ENCODE measurements at places on chromosomes 7 and 10.

DNA sequence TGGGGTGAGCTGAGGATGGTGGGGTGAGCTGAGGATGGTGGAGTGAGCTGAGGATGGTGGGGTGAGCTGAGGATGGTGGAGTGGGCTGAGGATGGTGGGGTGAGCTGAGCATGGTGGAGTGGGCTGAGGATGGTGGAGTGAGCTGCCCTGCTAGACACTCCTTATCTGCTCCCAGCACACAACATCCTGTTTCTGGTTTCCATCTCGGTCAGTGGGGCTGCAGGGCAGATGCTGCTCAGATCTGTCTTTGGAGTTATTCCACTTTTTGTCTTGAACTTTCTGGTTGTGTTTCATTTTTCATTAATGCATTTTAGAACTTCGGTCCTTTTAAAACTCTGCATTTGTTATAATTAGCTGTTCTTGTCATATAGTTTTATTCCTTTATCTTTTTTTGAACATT is 67.9 kb upstream of the ANTXRL start:
- DNase-seq, result no peak

GRCh38 chr7:3162289-3162688 is 118.6 kb upstream of the CARD11 start:
- DNase-seq, result no peak

- DNase-seq, result no peak
Measured at GRCh38 chr7:27939893-27940292, 199.9 kb downstream of the TAX1BP1 start.

DNA sequence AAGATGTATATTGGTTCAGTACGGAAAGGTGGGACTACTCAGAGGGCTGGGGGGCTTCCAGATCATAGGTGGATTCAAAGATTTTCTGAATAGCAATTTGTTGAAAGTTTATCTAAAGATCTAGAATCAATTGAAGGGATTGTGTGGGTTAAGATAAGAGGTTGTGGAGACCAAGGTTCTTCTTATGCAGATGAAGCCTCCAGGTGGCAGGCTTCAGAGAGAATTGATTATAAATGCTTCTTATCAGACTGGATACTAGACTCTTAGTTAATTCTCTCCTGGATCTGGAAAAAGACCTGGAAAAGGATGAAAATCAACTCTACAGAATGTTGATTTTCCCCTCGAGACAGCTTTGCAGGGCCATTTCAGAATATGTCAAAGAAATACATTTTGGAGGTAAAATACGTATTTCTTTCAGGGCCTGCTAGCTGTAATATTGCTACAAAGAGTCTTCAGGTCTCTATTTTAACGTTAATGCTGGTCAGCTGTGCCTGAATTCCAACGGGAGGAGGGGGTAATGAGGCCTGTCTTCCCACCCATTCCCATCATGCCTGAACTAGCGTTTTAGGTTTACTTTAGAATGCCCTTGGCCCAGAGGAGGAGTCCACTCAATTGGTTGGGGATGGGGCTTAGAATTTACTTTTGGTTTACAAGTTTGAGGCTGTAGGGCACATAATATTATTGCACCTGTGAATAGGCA is 12.8 kb upstream of the GPR15LG start:
- DNase-seq, result no peak

- DNase-seq, result no peak
Measured at GRCh38 chr7:56218510-56218909, 102.3 kb upstream of the NUPR2 start.

- DNase-seq, result no peak
Measured at GRCh38 chr10:89301232-89301631, 614 bp upstream of the IFIT2 start.

DNA sequence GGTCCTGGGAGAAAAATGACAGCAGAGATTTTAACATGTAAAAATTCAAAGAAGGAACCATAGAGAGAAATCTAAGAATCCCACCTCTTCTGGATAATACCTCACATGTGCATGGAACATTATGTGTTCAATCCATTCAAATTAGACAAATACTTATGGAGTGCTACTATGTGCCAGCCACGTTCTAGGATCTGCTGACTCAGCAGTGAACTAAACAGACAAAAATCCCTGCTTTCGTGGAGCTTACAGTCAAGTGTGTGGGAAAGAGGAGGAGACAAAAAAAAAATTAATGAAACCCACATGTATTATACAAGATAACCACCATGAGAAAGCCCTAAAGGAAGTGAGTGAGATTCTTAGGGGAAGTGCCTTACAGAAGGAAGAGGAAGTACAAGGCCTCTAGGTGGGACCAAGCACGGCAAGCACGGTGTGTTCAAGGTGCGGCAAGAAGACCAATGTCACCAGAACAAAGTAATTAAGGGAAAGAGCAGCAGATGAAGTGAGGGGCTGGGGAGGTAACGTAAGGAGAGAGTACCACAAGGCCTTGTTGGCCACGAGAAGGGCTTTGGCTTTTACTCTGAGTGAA is 71.0 kb downstream of the SLC25A13 start:
- no peak for DNase-seq

DNA sequence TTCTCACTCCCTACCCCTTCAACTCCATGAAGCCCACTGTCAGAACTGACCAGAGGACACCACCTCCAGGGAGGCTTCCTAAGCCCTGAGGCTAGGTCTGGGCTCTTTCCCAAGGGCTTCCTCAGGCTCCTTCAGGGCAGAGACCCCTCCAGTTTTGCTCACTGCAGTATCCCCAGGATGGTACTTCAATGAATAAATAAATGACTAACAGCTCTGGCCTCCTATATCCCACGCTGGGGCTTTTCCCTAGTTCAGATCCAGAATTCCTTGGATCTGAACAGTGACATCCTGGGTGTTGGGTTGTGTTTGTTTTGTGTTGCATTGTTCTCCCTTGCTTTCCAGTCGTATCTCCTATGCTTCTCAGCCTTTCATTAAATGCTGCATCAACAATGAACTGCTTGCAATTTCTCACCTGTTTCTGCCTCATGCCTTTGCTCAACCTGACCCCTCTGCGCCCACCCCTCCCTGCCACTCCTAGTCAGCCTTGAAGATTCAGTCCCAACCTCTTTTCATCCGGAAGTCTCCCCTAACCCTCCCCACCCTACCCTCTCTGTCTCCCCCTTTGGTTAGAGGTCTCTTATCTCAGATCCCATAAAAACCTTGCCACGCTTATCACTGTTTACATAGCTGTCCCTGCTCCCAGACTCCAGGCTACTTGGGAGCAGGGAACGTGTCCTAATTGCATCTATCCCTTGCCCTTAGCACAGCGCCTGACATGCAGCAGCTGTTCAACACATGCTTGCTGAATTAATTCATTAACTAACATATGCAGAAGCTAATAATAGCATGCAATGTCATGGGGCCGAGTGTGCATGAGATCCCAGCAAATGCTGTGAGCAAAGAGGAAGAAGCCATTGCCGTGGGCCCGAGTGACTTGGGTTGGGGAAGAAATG is 41.7 kb downstream of the PPP1R3C start:
- no peak for DNase-seq

DNA sequence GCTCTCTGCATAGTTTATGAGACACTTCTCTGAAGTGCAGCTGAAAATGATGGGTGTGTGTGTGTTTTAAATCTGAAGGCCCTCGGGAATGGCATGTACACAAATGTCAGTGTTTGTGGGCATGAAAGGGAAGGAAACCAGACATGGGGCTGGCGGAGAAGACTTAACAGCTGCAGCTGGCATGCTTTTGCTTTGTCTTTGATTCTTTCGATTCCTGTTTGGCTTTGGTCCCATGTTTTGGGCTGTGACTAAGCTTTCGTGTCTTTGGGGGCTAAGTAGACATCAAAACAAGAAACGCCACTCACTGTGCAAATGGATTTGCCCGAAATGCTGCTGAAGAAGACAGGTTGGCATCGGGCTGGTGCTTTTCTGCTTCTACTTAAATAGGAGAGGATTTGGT is 179.3 kb downstream of the PFKFB3 start:
- no peak for DNase-seq

- DNase-seq, result no peak
Measured at GRCh38 chr7:144437370-144438191, 34.1 kb upstream of the NOBOX start.

DNA sequence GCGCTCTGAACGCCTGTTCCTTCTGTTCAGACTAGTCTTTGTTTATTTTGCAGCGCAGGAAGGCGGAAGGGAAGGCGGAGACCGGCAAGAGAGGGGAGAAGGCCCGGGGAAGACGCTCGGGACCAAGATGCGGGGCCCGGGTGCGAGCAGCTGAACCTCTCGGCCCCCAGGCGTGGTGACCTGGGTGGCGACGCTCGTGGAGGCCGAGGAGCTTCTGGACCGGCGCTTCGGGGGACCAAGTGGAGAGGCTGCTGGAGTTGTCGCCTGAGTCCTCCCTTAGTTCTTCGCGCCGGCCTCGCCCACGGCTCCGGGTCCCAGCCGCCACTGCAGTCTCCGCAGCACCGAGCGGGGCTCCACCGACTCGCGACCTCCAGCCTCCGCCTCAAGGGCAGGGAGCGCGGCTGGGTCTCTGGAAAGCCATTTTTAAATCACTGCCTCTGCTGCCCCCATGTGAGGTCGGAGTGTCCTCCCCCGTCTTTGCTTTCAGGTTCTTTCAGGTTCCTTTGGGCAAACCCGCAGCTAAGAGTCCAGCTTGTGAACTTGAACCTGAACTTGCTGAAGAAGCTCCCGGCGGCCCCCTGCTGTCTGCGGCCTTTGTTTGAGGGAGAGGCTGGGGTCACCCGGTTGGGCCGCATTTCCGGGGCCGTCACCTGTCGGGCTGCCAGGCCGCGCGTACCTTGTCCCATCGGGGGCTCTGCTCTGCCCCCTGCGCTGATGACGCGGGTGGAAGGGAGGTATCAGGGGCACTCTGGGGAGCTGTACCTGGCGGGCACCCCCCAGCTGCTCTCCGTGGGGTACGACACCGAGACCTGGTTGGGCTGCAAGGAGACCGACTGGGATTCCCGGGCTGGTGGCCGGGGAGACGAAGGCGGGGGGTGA is 136.0 kb downstream of the KIF20B start:
- DNase-seq, result peak; percentile 12

DNA sequence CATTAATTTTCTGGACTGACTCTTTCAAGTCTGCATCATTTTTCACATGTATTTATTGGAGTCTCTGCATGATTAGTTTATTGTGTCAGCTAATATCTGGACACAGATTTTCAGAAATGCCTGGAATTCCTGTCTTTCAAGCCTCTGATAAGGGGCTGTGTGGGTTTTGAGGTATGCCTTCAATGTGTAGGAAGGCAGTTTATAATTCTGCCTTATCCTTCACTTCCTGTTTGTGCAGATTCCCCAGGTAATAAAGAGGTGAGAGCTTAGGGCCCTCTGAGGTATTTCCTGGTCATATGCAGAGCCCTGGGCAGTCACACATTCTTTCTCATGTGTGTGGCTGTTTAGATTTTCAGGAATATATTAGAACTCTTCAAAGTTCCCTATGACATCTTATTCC is 79.4 kb upstream of the PRKCQ start:
- DNase-seq, result no peak

DNA sequence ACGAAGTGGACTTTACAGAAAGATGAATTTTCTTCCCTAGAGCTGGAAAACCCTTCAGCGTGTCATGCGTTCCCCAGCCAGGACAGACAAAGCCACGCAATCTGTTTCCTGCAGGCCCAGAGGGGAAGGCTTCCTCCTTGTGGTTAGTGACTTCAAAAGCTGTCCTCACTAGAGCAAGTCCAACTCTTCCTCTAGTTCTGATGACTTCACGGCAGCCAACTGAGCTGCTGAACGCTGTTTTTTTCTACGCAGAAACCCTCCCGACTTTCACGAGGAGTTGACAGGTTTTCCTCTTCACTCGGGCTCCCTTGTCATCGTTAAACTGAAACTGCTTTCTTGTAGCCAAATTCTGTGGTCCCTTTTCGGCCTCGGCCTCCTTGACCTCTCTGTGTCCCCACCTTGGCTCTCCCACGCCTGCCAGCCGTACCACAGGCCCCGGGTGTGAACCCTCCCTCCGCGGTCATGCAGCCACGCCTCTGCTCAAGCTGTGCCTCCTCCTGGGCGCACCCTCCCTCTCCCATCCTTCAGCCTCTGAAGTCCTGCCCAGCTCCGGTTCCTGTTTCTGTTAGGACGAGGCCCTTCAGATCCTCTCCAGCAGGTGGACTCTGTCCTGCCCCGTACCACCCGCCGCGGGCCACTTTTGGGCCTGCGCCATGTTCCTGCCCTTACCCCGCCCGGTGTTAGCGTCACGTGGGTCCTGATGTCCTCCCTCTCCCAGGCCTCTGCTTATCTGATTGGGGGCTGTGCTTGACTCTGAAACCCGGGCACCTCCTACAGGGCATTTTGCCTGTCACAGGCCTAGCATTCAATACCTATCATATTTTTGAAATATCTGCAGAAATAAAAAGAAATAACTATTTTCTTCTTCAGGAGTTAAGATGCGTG is 39.3 kb downstream of the CUX1 start:
- DNase-seq, result peak; percentile 62

- DNase-seq, result no peak
Measured at GRCh38 chr7:23404546-23405239, 65.6 kb downstream of the IGF2BP3 start.

DNA sequence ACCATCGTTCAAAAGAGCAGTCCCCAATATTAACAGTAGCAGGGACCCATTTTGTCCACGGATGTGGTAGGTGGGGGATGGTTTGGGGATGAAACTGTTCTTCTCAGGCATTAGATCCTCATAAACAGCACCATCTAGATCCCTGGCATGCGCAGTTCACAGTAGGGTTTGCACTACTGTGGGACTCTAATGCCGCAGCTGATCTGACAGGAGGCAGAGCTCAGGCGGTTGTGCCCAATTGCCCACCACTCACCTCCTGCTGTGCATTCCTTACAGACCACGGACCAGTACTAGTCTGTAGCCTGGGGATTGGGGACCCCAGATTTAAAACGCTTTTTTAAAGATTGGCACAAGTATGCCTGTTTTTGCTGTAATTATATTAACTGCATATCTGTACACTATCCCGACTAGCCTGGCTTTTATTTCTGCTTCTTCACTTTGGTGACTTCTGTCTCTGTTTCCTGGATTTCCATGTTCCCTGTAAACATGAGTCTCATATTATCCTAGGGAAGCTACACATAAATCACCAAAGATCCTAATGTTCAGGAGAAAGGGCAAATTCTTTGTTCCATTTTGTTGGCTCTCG is 163.3 kb upstream of the AKR1E2 start:
- no peak for DNase-seq

GRCh38 chr10:43885842-43886241 is 237.2 kb upstream of the ZNF32 start:
- no peak for DNase-seq

GRCh38 chr7:157276731-157277562 is 59.9 kb upstream of the DNAJB6 start:
- no peak for DNase-seq

- DNase-seq, result no peak
Measured at GRCh38 chr7:154584352-154585252, 418.3 kb downstream of the PAXIP1 start.

DNA sequence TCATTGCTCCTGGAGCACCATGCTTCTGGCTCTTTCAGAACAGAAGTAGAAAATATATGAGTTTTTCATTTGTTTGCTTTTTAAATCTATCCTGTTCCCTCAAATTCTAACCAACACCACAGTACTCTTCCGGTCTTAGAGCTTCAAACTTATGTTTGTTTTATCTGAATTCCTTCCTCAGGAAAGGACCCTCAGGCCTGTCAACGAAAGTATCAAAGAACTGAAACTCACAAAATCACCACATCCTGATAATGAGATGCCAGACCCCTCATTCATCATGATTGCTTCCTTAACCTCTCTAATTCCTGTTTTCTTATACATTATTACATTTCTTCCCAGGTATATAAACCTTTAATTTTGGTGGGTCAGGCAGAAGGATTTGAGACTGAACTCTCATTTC is 135.2 kb downstream of the BMS1 start:
- no peak for DNase-seq

Measured in activated T-helper 1 cell treated with anti-CD3 and anti-CD28 coated beads, Interleukin-2, amount 50 U/mL, for 16 hours (primary cell).